ENCODE measurements at places on chromosomes 2 and 18.

GRCh38 chr2:27735263-27735904 lies 36.1 kb upstream of the MRPL33 start:
- DNase-seq = no peak

- DNase-seq = peak; percentile 19
Measured at GRCh38 chr2:232333361-232334135, 45.0 kb upstream of the ALPP start.

DNA sequence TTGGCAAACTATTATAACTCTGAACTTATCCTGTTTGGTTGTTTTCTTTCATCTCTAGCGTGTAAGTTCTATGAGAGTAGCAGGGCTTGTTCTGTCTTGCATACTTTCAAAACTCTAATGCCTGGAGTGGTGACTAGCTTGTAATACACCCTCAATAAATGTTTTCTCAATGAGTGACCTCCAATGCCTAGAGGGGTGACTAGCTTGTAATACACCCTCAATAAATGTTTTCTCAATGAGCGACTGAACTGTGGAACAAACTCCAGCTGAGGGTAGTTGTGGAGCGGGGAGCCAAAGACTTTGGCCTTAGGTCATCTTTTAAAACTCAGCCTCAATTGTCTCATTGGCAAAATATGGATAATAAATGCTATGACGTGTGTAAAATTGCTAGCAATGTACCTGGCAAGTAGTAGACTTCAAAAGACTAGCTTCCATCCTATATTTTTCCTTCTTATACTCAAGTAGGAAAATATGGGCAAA lies 1.8 kb downstream of the GPD2 start:
- no peak for DNase-seq

DNA sequence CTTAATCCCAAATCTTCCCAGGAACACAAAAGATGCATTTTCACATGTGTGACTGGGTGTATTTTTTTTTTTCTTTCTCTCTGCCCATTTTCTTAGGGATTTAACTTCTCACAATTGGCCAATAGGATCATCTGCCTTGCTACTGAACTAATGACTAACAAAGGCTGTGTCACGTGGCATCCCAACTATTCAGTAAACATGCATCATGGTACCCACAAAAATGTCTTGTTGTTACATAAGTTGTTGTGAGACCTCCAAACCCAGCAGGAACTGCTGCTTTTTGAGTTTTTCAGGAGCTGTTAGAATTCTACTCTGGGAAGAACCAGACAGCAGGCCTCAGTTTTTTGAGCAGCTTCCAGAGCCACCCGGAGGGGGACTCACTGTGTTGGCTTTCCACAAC lies 31.9 kb downstream of the GAD1 start:
- DNase-seq = no peak

DNA sequence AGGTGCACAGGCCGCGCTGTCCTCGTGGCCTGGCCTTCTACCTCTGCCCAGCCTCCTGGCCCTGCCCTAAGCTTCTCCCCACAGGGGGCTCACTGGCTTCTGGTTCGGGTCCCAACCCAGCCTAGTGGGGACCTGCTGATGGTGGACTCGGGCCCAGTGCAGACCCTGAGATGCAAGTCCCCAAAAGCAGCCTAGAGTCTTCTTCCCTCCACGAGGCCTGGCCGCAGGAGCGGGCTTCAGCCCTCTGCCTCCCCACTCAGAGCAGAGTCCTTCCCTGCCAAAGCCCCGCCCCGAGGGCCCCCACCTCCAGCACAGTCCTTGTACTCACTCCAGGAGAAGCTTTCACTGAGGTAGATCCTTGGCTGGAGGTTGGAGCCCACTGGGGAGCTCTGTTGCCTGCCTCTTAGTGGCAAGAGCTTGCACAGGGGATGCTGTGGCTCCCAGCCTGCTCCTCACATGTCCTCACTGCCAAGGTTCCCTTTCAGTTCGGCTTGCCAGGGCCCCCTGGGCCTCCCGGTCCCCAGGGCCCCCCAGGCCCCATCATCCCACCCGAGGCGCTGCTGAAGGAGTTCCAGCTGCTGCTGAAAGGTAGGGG lies 3.6 kb downstream of the ERFE start:
- no peak for DNase-seq

DNA sequence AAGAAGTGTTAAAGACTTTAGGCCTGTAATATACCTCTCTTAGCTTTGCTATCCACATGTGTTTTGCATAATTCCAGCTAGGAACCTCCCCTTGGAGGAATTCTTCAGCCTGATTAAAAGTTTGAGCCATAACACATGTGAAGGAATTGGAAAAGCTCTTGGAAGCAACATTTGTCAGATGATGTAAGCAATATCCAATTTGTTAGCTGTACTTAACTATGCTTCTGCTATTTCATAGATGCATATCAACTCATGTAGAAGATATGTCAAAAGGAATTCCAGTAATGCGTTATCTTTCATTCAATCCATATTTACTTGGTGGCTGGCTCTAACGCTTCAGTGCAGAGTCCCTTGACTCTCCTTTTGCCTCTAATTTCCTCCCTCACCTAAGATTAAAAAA lies 46.2 kb downstream of the PKP4 start:
- DNase-seq = peak; percentile 18

DNA sequence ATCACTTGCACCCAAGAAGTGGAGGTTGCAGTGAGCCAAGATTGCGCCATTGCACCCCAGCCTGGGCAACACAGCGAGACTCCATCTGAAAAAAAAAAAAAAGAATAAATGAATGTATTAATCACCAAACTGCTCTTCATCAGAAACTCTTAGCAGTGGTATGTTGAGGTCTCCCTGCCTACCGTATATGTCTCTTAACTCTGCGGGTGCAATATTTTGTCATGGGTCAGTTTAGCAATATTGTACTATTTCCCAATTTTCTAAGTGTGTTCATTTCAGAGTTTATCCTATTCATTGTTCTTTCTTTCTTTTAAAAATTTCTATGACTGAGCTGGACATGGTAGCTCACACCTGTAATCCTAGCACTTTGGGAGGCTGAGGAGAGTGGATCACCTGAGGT lies 37.9 kb upstream of the MAP4K3 start:
- no peak for DNase-seq

GRCh38 chr18:3793545-3793944 lies 343.6 kb downstream of the TGIF1 start:
- DNase-seq = no peak

GRCh38 chr2:239548451-239548871 lies 147.6 kb upstream of the HDAC4 start:
- DNase-seq = no peak

DNA sequence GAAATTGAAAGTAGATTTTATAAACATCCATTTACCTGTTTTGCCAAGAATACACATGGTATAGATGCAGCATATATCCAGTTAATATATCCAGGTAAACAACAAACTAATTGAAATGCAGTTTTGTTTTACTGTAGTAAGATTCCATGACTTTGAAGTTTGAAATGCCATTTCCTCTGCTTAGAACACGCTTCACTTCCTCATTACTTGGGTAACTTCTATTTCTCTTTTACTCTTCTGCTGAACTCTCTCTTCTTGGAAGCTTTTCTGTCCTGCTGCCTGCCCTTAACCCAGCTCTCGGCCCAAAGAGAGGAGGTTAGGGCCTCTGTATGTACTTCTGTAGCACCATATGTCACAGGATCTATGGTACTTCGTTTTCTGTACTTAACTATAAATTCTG lies 14.1 kb upstream of the IL1RL2 start:
- DNase-seq = no peak

- no peak for DNase-seq
Measured at GRCh38 chr2:102425441-102426132, 2.6 kb downstream of the IL18RAP start.

DNA sequence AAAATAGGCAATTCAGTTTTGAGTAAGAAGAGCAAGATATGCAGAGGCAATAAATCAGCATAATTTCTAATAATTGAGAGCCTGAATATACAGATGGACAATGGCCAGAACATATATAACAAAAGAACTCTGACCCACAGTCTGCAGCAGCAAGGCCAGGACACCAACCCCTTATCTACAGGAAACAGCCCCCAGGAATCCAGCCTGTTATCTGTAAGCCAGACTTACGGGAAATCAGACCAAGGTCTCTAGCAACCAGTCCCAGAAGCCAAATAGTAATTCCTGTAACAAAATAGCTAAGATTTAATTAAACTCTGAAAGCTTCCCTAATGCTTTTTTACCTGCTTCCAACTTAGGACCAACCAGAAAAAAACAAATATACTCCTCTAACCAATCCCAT lies 434.5 kb upstream of the GYPC start:
- DNase-seq = no peak

Measured in A549 (cell line).